ENCODE measurements at places on chromosomes 3 and 15.

- DNase-seq: no peak
Measured at GRCh38 chr15:90637693-90638092, 79.5 kb upstream of the BLM start.

- DNase-seq: peak; percentile 80
Measured at GRCh38 chr15:64460724-64461720, 644 bp downstream of the ZNF609 start.

GRCh38 chr3:70770650-70771049, 458.2 kb upstream of the MDFIC2 start:
- DNase-seq: no peak

GRCh38 chr3:14866627-14867026, 47.9 kb downstream of the FGD5 start:
- no peak for DNase-seq

DNA sequence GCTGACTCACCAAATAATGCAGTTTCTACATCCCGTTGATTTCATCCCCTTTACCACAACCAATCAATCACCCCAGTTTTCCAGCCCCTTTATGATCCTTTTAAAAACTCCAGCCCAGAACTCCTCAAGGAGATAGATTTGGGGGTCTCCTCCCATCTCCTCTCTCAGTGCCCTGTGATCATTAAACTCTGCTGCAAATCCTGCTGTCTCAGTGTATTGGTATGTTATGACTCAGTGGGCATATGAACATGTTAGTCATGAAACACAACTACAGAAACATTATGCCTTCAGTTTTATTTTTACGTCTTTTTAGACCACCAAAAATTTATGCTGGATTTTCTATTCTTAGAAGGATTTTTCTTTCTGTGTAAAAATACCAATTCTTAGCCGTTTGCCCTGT, 213.7 kb downstream of the DIPK2A start:
- DNase-seq: no peak

DNA sequence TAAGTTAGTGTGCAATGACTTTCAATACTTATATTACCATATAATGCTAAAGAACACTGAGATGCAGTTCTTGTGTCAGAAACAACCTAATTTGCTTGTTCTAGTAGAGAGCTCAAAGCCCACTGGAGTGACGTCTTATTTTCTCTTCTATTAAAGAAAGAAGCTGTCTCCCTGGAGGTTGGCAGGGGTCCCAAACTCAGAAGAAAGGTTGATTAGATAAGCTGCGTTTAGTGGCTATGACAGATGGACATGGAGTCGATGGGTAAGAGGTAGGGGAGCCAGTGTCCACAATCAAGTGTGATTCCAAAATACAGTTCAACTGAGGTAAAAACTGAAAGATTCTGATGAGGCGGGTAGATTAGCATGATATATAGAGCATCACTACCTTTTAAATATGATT, 363.6 kb downstream of the NLGN1 start:
- DNase-seq: no peak

GRCh38 chr3:24363242-24363641, 131.4 kb downstream of the THRB start:
- no peak for DNase-seq

All from astrocyte of the hippocampus (primary cell).